ENCODE measurements at places on chromosomes 13 and 19.

DNA sequence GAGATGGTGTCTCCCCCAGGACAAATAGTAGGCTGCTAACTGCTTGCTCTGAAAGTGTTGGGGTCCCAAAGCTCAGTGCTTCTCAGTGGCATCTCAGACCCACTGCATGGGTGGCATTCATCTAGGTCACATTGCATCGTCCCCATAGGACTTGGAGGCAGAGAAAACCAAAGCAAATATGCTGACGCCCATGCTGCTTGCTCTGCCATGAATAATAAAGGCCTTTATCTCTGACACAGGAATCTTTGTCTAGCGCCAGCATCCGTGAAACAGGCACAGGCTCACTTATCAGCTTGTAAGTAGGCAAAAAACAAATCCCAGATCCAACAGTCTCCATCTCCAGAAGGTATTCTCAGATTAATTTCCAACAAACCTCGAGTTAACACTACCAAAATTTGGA lies 18.9 kb upstream of the IPO5 start:
- no peak for DNase-seq

- DNase-seq = peak; percentile 95
Measured at GRCh38 chr19:37594304-37594981, at the start of the genes ZNF540 and ZNF571. ZNF540 (plus strand) TSS chr19:37594876; CDS start chr19:37598448, 3,572 bp downstream. ZNF571 (minus strand) TSS chr19:37594792; CDS start chr19:37586676, 8,116 bp downstream.

- DNase-seq = peak; percentile 64
Measured at GRCh38 chr19:53192771-53193534, at the start of gene ZNF665. ZNF665 (minus strand) TSS chr19:53193358; CDS start chr19:53182898, 10,460 bp downstream.

DNA sequence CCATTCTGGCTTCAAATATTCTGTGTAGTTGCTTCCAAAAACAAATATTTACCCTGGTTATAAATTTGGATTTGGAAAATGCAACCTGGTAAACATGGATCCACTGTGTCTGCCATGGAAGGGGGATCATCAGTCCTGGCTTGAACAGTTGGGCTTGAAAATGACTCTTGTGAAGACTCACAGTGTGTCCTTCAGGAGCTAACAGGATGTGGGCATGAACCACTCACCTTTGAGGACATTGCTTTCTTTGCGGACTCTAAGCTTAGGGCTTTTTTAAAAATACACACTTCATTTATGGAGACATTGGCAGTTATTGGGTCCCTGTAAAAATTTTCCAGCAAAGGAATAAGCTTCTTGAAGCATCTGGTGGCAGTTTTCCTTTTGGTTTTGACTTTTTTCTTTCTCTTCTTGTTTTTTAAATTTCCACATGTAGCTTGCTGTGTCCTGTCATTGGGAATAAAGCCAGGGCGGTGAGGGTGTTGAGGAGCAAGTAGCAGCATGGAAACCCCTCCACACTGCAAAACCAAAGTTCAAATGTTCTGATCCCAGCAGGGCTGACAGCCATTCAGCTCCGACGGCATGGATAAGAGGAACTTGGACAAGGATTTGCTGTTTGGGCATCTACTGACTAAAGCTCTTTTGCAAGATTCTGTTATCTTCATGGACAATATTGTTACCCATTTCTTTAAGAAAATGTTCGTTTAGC lies 39.5 kb upstream of the SERP2 start:
- no peak for DNase-seq

DNA sequence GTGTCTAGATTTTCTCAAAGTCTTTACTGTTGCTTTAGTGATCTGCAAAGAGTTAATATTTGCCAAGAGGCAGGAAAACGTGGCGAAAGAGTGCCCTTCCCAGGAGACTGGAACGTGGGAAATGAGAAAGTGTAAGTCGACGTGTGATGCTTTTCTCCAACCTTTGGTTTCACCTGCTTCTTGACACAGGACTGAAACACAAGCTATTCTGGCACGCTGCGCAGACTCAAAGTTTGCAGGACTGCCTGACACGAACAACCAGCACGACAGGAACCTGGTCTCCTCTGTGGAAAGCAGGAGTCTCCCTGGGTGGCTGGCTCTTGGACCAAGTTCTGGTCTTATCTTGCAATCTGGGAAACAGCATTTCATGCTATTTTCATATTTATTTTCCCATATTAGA lies 28.6 kb downstream of the RFXAP start:
- no peak for DNase-seq

GRCh38 chr19:28523619-28524018 lies 689.3 kb downstream of the UQCRFS1 start:
- peak; percentile 13 for DNase-seq

DNA sequence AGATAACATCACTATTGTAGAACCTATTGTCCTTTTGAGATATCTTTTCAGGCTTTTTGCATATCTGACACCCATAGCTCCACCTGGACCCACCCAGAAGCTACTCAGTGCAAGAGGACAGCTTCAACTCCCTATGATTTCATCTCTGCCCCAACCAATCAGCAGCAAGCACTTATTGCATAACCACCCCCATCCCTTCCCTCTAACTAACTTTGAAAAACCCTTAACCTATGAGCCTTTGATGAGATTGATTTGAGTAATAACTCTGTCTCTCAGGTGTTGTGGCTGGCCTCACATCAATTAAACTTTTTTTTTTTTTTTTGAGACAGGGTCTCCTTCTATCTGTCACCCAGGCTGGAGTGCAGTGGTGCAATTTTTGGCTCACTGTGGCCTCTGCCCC lies 13.4 kb upstream of the MTRF1 start:
- DNase-seq = no peak

DNA sequence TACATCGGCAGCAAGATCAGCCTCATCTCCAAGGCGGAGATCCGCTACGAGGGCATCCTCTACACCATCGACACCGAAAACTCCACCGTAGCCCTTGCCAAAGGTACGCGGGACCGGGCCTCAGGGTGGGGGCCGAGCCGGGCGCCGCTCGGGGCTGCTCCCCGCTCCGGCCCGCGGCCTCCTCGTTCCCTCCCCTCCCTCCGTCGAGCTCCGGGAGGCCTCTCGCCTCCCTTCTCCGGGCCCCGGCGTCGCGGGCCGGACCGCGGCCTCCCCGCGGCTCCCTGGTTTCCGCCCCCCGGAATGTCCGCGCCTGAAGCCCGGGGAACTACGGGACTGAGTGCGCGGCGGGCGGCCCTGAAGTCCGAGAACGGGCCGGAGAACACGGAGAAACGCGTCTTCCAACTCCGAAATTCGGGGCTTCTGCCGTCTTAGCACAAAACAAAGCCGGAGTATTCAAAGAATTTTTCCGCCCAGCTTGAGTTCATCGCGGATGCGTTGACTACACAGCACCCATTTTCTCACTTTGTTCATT lies 423 bp downstream of the LSM14A start:
- DNase-seq = no peak

- DNase-seq = no peak
Measured at GRCh38 chr13:111977179-111977506, 89.8 kb upstream of the SOX1 start.

- no peak for DNase-seq
Measured at GRCh38 chr13:26837997-26838396, 77.4 kb upstream of the GPR12 start.

GRCh38 chr13:111303559-111303958 lies 16.9 kb upstream of the TEX29 start:
- no peak for DNase-seq

GRCh38 chr19:1584500-1585242 lies 8.0 kb downstream of the MBD3 start:
- no peak for DNase-seq

- DNase-seq = no peak
Measured at GRCh38 chr19:29546583-29547190, 20.9 kb downstream of the VSTM2B start.

GRCh38 chr13:20465218-20465879 lies 60.3 kb downstream of the CRYL1 start:
- peak; percentile 22 for DNase-seq

DNA sequence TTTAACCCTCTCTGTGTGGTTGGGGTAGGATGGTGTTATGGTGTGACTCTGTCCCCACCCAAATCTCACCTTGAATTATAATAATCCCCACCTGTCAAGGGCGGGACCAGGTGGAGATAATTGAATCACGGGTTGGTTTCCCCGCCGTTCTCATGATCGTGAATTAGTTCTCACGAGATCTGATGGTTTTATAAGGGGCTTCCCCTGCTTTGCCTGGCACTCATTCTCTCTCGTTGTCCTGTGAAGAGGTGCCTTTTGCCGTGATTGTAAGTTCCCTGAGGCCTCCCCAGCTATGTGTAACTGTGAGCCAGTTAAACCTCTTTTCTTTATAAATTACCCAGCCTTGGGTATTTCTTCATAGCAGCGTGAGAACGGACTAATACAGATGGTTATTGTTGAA lies 68.8 kb downstream of the ARHGEF7 start:
- DNase-seq = no peak

DNA sequence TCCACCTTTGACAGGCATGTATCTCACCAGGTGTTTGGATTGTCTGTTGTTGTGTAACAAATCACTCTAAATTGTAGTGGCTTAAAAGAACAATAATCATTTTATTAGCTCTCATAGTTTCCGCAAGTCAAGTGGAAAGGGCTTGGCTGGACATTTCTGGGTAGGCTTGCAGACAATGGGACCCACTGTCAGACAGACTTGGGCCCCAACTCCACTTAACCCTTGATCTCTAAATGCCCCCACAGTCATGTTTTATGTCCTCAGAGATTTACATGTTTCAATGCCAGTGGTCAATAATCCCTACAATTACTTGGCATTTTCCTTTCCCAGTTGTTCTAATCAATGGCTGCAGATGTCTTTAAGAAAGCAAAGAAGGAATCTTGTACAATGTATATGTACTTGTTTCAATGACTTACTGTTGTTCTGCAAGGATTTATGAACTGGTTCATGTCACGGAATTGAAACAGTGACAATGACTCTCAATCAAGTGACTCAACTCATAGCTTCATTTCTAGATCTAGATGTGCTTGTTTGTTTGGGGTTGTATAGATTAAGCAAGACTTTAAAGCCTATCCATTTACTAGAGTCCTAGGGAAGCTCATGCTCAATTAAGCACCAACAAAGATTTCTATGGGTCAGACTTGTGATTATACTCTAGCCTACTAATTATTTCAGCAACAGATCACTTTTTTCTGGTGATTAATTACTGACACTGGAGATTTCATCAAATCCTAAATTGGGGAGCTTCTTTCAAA lies 510.1 kb upstream of the NBEA start:
- DNase-seq = no peak

DNA sequence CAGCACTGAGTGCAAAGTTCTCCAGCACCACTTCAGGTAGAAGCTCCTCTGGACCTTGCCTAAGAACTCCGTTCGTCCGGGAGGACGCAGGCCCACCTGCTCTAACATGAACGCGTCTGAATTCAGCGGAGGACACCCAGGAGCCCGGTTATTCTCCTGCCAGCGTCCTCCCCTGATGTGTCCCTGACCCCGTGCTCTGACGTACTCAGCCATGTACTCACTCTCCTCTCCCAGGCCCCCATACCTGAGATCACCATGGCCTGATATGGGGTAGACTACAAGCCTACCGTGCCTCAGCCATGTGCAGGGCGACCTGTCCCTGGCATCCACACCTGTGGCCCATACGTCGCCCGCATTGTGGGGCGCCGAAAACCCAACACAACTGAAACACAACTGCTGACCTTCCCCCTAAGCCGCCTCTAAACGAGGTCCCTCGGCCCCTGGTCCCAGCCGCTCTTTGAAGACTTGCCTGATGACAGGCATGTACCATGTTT lies 744 bp upstream of the ZNF584 start:
- DNase-seq = no peak

DNA sequence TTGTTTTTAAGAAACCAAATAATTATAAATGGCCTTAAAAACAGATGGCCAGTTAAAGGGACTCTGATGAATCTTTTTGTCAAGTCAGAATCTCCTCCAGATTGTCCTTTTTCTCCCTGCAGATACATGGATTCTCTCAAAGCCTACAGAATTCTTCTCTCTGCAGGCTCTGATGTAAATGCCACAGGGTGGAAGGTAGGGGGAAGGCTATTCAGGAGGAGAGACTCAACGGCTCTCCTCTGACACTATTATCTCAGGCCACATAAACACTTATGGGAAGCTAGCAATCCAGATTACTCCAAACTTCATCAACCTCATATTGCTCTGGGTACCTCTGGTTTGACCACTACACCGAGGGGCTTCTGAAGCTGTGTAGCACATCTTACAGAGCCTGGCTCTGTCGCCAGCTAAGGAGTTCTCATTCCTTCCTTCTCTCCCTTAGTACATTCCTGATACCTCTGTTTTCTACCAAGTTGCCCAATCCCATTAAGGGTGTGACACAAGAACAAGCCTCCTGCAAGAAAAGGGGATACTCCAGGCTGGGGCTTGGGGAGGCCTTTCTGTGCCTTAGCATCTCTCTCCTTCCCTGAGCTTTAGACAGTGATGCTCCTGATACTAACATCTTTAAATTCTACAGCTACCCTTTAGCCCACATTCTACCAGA lies 14.9 kb downstream of the LCP1 start:
- DNase-seq = no peak

GRCh38 chr19:10288662-10289166 lies 1.0 kb upstream of the ICAM5 start:
- DNase-seq = no peak

DNA sequence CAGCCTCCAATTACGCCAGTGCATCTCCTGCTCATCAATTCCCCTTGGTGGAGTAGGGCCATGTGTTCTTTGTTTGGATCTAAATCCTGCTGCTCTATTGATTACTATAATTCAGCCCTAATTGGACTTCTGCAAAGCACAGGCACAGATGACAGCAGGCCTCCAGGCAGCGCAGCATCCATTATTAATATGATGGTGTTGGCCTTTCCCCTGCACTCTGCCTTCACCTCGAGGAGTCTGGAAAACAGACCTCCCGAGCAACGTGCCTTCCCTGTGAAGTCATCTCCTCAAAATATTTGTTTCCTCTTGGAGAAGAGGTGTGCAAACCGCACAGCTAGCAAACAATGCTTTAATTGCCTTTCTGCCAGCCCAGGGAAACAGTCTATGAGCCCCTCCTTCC lies 92.5 kb downstream of the UQCRFS1 start:
- no peak for DNase-seq

DNA sequence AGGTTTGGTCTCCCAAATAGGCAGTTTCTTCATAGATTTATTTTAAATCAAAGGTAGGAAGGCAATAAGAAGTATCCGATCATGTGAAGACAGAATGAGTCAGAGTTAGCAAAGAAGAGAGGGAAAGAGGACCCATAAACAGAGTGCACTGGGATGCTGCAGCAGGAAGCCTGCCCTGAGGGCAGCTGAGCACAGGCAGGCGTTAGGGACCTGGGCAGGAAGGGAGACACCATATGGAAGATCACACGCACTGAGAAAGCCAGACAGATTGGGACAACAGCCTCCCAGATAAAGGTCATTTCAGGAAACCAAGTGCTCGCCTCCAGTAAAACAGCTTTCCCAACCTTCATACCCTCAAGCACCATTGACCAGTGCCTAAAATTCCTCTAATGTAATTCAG lies 598.0 kb downstream of the EFNB2 start:
- no peak for DNase-seq

GRCh38 chr19:17163652-17164051 lies 51.5 kb upstream of the USE1 start:
- no peak for DNase-seq

- peak; percentile 30 for DNase-seq
Measured at GRCh38 chr13:77876176-77876575, 42.5 kb downstream of the EDNRB start.

DNA sequence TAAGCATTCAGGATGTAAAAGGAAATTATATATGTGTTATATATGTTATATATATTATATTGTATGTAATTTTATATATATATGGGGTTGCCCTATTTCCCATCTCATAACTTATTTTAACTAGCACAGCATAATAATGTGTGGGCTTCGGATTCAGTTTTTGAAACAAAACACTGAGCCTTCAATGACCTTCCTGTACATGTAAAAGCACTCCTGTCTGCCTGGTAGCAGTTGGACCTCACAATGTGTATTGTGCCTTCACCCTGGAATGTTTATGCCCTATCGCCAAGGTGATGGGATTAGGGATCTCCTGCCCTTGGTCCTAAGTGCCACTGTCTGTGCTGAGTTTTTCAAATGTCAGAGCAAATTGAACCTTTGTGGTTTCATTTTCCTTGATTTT lies 968.8 kb downstream of the TUBA3C start:
- DNase-seq = no peak

Data from LNCaP clone FGC (cell line).